Renal cortex interstitium (tissue), 15 donors: ENCODE measurements at places on chromosomes 5 and 9. TPM values are rescaled to one million over a fixed set of nuclear protein-coding genes. Genes with fewer than 3 reads are reported as not detected.

DNA sequence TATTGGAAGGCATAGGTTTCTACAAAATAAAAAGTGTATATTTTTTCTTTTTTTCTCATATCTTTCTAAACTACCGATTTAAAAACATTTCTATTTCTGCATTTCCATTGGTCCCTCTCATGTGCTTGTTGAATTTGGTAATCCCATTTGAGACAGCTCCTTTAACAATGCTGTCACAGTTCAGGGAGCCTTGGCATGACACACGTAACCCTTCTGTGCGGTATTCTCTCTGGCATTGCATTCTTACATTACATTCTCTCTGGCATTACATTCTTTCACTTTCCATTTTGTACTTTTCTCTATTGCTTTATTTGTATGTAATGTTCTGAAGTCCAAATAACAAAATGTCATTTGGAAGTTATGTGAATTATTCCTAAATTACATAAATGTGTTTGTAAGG is 150.7 kb upstream of the RASGRF2 start:
- DNase-seq = no peak

DNA sequence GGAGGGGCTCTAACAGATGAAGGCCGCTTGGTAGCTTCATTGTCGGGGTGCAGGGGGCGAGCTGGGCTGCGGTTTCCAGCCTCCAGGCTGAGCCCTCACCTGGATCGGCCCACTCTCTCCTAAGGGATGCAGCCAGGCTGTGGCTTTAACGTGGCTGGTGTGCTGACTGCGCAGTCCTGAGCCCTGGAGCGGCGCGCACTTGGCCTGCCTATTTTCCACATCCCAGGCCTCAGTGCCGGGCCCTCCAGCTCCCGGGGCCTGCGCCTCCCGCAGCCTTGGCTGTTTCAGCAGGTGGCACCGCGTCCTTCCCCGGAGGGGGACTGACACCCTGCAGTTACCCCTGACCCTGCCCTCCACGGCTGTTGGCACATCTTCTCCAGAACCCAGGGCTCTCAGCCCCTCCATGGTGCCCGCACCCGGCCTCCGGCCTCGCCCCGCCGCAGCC is 1.4 kb downstream of the RNU6ATAC start:
- no peak for DNase-seq

DNA sequence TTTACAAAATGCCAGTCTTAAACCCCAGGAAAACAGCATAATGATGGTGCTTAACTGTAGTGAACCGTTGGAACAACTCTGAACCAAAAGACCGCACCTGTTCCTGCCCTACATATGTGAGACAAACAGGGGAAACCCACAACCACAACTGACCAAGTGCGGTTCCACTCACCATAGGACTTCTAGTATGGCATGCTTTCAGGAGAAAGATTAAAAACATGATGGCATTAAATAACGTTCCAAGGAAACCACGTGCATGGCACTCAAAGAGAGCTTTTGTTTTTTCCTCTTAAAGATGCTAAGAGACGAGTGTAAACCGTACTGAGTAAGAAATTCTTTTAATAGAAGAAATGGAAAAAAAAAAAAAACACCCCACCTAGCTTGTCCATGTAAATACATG is 119.8 kb downstream of the SSBP2 start:
- no peak for DNase-seq

- no peak for DNase-seq
Observed at GRCh38 chr5:128695791-128696530, 157.9 kb upstream of the FBN2 start.

GRCh38 chr5:179311091-179311470 is 34.2 kb downstream of the ADAMTS2 start:
- DNase-seq = no peak

GRCh38 chr9:110283751-110284150 is 27.4 kb upstream of the TXN start:
- no peak for DNase-seq

- DNase-seq = no peak
Observed at GRCh38 chr9:76415154-76415553, 20.9 kb upstream of the RFK start.

DNA sequence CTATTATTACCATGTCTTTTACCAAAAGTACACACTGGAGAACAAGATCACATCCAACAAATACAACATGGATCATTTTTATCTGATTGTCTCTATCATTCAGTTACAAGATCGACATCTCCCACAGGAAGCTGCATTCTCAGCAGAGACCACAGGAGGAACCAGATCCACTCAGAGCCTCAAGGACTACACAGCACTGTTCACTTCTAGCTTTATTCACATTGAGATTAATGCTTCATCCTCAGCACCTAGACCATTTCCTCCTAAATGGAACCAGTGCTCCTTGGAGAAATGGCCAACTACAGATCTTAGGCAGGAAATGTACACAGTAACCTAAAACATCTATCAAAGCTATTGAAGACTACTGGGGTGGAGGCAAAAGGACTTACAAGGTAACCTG is 13.3 kb upstream of the C5orf15 start:
- DNase-seq = no peak

GRCh38 chr5:135466178-135467050 is 14.3 kb upstream of the TIFAB start:
- DNase-seq = peak; percentile 64

DNA sequence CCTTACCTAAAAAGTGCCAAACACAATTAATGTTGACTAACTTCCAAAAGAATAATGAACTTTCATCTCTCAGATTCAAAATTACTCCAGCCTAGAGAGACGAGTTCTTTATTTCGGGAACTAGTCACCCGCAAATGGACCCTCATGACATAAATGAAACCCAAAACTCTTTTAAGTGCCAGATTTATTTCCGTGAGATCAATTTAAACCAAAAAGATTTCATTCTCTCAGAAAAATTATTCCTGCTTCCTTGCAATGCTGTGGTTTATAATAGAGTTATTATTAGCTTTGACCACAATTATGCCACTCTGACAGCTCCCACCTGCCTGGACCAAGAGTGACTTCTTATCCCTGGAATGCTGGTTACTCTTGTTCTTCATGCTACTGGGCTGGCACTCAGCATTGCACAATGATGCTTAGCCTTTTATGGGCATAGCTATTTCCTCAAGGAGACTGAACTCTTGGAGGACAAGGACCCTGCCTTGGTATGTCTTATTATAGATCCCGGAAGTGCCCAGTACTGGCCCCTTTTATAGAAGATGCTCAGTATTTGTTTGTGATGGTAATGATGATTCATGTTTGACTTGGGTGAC is 183.5 kb downstream of the SNX18 start:
- DNase-seq = no peak

DNA sequence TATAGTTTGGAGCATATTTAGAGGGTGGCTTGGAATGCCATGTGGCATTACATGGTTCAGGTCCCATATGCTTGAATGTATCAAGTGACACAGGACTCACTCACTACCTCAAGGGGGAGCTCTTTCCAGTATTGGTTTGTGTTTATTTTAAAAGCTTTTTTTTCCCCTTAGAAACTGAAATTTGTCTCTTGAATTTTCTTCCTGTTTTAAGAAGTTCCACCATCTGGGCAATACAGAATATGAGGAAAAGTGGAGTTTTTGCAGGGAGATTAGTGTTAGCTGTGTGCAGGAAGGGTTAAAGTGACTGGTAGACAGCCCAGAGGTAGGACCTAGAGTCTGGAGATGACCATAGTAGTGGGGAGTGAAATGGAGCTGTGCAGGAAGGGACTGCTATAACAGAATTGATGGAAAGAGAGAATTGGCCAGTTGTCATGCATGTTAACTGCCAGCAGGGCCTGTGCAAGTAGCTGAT is 36.6 kb downstream of the CTNNA1 start:
- peak; percentile 45 for DNase-seq

DNA sequence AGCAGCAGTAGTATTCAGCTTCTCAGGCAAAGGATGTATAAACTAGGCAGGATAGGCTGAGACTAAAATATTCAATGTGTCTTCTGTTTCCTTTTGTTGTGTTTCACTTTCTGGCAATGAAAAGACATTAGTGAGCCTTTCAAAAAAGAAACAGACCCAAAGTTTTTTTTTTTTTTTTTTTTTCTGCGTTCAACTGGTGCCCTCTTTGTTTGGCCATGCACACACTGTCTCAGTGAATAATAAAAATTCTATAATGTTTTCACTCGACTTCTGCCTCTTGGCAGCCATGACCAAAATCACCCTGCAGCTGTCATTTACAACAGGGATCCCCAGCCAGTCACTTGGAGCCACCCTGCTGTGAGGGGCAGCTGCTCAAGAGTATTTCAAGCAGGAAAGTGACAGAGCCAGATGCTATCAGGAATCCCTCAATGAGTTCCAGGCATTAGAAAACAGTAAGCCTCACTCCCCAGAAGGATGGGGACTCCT is 44.0 kb upstream of the MAN2A1 start:
- DNase-seq = no peak

GFPT2 gene
- 6.2 TPM for polyA plus RNA-seq

RNF38 gene
- polyA plus RNA-seq = 48.4 TPM

C5orf52 gene
- polyA plus RNA-seq = not detected

OSTF1 gene
- 25.9 TPM for polyA plus RNA-seq

FRRS1L gene
- polyA plus RNA-seq = 2.9 TPM

IL4 gene
- polyA plus RNA-seq = not detected

LMAN2 gene
- polyA plus RNA-seq = 110 TPM

FPGS gene
- 45.5 TPM for polyA plus RNA-seq

C9orf50 gene
- not detected for polyA plus RNA-seq
